Brain (organoid and tissue), 16 donors: ENCODE measurements at places on chromosomes 12 and 14.
A peak's percentile ranks its signal among the peaks of the same experiment; 100 is the strongest.

- no peak for DNase-seq
These were observed 39.5 kb downstream of the CLIP1 start for GRCh38 chr12:122382919-122383350.

- DNase-seq: no peak
These were observed 2.7 kb downstream of the NCKAP5L start for GRCh38 chr12:49825360-49825970.

DNA sequence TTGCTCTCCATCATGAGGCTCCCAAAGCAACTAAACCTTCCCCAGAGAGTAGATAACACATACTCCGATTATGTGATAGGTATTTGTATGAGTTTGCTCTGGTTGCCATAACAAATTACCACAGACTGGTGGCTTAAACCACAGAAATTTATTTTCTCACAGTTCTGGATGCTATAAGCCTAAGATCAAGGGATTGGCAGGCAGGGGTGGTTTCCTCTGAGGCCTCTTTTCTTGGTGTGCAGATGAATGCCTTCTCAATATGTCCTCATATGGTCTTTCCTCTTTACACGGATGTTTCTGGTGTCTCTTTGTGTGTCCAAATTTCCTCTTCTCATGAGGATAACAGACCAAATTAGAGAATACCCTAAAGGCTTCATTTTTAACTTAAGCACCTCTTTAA is 285.8 kb upstream of the GRIP1 start:
- no peak for DNase-seq

- no peak for DNase-seq
These were observed 30.1 kb upstream of the GPR132 start for GRCh38 chr14:105095236-105095805.

- DNase-seq: no peak
These were observed 42.3 kb downstream of the BRAP start for GRCh38 chr12:111643427-111643826.

- peak; percentile 98 for DNase-seq
These were observed at the start of gene VRK1 for GRCh38 chr14:96796851-96797581. TSS of gene VRK1 (plus strand) at chr14:96797382. CDS start at chr14:96833472, 36,090 bp downstream.

GRCh38 chr14:100802766-100803165 is 23.2 kb upstream of the MEG3 start:
- DNase-seq: no peak

DNA sequence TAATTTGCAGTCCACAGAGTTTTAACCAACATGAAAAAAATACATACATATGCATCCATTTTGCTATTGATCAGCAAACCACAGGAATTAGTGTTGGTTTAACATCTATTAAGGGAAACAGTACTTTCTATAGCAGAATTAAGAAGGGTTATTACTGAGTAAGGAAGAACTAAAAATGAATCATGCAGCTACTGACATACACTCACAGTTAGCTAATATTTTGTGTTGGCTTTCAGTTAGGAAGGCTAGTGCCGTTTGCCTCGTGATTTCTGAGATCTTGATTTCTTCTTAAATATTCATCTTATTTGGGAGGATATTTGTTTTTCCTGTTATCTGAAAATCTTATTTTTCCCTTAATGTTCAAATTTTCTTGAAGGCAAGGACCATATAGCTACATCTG is 423.4 kb downstream of the NOVA1 start:
- no peak for DNase-seq

- DNase-seq: no peak
These were observed 10.9 kb downstream of the TCHP start for GRCh38 chr12:109910969-109911348.

DNA sequence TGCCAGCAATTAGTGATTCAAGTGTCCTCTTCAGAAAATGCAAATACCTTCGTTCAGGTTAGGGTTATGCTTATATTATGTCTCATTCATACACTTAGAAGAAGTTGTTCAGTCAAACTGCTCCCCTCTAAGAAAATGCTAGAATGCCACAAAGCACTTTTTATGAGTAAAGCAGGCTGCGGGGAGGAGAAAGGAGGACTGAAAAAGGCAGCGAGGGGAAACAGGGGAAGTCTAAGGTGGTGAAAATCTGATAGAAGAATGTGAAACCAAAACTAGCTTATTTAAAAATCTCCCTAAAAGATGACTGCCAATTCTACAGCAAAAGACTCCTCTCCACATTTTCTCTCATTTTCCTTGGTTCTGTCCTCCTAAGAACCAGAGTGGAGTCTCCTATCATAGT is 70.1 kb downstream of the PRKD1 start:
- DNase-seq: no peak

GRCh38 chr14:80992580-80992979 is 37.2 kb downstream of the TSHR start:
- no peak for DNase-seq

GRCh38 chr14:93369713-93370266 is 22.8 kb downstream of the COX8C start:
- DNase-seq: no peak

GRCh38 chr12:4034921-4035320 is 161.7 kb upstream of the PARP11 start:
- no peak for DNase-seq

DNA sequence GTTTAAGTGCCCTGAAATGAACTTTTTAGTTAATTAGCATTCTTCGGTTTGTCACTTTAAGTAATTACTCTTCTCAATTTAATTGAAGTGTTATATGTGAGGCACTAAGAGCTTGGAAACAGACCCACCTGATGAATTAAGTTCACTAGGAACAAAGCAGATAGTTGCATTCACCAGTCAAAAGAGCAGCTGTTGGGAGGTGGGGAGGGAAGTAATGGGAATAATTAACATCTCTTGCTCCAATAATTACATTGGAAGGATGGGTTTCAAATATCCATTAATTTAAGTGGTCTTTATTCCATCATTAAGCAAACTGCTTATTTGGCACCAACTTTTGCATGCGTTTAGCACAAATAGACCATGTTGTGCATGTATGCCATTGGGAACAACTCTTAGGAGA is 667.2 kb downstream of the GALC start:
- DNase-seq: peak; percentile 81

- DNase-seq: no peak
These were observed 8.9 kb upstream of the FOXN3 start for GRCh38 chr14:89425931-89426330.

DNA sequence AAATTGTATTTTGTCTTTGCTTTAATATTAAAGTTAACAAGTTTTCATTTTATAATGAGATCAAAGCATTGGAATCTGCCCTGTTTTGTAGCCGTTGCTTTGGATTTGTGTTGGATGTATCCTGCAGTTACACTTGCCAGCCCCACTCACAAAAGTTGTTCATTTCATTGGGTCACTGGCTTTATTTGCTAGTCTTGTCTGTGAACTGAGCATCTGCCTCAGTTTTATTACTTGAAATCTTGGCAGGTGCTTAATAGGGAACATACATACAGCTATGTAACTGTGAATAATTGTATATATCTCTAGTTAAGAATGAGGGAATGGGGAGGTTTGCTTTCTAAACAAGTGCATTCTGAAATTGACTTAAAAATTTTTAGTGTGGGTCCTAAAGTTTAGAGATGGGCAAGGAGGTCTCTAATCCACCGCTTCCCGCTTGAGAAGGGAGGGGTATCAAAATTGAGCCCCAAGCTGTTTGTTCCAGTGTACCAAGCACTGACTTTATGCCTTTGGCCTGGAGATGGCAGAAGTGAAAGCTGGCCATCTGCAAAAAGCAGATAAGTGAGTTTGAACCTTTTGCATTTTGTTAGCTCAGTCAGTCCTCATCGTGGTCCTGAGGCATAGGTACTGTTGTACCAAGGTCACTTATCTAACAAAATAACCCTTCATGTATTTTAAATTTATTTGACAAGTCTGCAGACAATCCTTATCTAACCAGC is 9.3 kb downstream of the EIF5 start:
- DNase-seq: no peak

GRCh38 chr12:32196250-32197198 is 89.9 kb downstream of the BICD1 start:
- no peak for DNase-seq

GRCh38 chr12:32595251-32595650 is 83.8 kb upstream of the DNM1L start:
- DNase-seq: no peak

GRCh38 chr12:11805680-11806079 is 156.2 kb downstream of the ETV6 start:
- DNase-seq: no peak

- DNase-seq: peak; percentile 40
These were observed 4.5 kb downstream of the NOP2 start for GRCh38 chr12:6563448-6564050.

GRCh38 chr12:94783862-94784261 is 133.5 kb upstream of the TMCC3 start:
- DNase-seq: peak; percentile 31

GRCh38 chr14:102493585-102493984 is 16.0 kb downstream of the ANKRD9 start:
- DNase-seq: no peak

GRCh38 chr14:23439107-23439835 is 3.8 kb upstream of the MYH7 start:
- no peak for DNase-seq

DNA sequence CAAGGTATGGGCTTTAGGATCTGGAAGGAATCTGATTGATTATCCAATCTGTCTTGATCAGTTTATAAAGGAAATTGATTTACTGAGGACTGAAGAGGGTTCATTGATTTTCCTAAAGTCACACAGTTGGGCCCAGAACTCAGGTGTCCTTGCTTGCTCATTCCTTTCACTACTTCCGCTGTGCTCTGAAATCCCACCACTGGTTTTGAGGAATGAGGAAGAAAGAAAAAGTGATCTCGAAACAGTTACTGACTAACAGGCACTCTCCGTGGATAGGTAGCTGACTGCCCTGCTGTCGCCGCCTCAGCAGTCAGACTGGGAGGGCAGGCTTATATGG is at the start of gene FITM1:
Gene FITM1, plus strand, starts transcription at position 280 of the 337 bp plus-strand sequence. CDS start 905 bp downstream, outside the sequence.
- DNase-seq: no peak

GRCh38 chr12:54929998-54930397 is 54.6 kb downstream of the TESPA1 start:
- DNase-seq: no peak

DNA sequence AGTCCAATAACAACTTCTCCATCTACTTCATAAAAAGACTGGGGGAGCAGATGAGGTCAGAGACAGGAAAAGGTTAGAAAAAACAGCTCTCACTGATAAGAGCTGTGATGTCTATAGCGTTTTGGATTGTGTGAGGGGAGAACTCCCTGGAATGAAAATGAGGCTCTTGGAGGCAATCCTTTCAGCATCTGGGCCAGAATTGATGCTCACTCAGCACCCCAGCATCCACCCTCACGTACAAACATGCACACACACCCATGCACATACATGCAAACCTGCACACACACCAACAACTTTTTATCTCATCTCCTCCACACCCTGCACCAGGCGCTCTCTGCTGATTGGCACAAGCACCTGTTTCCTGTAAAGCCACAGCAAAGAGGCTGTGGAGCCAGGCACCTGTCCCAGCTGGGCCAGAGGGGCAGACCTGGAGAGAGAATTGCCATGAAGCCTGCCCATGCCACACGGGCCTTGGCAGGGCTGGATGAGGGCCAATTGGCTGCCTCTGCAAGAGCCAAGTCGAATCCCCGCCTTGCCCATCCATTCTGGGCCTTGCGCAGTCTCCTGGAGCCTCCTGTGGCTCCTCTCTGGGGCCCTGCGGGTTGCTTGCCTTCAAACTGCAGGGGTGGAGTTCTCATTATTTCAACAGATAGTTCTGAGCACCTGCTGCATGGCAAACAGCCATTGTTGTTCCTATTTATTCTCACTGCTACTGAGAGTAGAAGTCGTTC is 53.1 kb downstream of the SYNE3 start:
- peak; percentile 28 for DNase-seq

- DNase-seq: peak; percentile 97
These were observed 266.9 kb downstream of the KTN1 start for GRCh38 chr14:55846826-55847446.

DNA sequence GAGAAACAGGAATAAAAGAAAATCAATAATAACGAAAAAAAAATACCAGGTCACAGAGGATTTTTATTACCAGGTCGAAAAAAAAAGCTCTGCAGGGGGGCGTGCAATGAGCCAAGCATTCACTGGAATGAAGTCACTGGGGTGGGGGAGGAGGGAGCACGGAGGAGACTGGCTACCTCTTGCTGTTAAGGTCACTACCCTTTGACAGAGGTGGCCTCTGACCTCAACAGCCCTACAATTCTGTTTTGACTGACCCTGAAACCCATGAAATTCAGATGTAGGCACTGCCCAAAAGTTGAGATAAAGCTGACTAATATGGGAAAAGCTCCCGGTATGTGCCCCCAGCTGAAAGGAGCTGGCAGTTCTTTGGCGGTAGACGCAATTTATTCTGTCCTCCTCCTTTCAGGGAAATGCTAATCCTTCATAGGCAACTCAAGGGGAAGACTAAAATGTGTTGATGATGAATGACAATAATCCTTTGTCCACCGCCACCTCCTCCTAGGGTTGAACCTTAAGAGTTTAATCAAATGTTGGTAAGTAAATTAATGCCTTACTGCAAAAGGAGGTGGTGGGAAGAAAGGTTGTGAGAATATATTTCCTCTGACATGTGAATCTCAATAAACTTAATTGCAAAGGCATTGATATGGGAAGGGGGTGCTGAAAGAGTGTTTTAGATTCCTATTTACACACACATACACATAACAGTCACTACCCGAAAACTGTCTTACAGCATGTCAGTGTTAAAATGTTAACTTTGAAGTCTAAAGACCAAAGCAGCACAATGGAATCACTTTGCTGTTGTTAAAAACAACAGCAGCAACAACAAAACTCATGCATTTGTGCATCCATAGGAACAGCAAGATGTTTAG is 6.3 kb upstream of the RIC8B start:
- peak; percentile 61 for DNase-seq

- no peak for DNase-seq
These were observed 31.5 kb upstream of the GTF2A1 start for GRCh38 chr14:81252278-81252677.

- no peak for DNase-seq
These were observed 134.8 kb upstream of the FUT8 start for GRCh38 chr14:65277580-65278270.
